Transverse colon (tissue), 4 donors: ENCODE measurements at places on chromosomes 3 and 15. TPM values are rescaled to one million over a fixed set of nuclear protein-coding genes. Genes with fewer than 3 reads are reported as not detected.

The HACD2 gene
- total RNA-seq = 11.9 TPM

The AADAC gene
- total RNA-seq = not detected

The NR1I2 gene
- 78.0 TPM for total RNA-seq

The SGO1 gene
- total RNA-seq = 0.96 TPM

The SOX2 gene
- 0.82 TPM for total RNA-seq

GRCh38 chr3:24591191-24591590 lies 96.5 kb upstream of the THRB start:
- H3K36me3 ChIP-seq = no peaks in the 10 kb centered on the region
- H3K4me3 ChIP-seq = no peak overlapping the region
- no peak overlapping the region for H3K27ac ChIP-seq
- no peaks in the 10 kb centered on the region for H3K27me3 ChIP-seq
- no peak for DNase-seq
- H3K4me1 ChIP-seq = peaks cover 12% of the 10 kb centered on the region

DNA sequence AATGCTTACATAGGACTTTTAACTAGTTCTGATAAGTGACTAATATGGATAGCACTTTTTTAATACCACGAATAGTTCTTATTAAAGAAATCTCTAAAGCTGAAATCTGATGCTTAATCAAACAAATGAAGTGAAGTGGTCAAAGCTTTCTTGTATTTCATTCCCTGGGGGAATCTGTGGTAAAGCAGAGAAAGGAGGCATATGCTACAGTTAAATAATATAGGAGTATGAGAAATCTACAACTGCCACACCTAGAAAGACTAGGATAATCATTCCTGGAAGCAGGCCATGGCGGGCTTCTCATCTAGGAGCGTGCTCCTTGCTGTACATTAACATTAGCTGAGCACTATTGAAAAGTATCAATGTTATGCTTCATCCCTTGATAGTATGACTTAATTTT lies 835.7 kb downstream of the OTOL1 start:
- H3K27me3 ChIP-seq = no peaks in the 10 kb centered on the region
- H3K27ac ChIP-seq = no peak overlapping the region
- no peak overlapping the region for H3K4me3 ChIP-seq
- H3K36me3 ChIP-seq = no peaks in the 10 kb centered on the region
- no peak for DNase-seq
- H3K4me1 ChIP-seq = no peaks in the 10 kb centered on the region

DNA sequence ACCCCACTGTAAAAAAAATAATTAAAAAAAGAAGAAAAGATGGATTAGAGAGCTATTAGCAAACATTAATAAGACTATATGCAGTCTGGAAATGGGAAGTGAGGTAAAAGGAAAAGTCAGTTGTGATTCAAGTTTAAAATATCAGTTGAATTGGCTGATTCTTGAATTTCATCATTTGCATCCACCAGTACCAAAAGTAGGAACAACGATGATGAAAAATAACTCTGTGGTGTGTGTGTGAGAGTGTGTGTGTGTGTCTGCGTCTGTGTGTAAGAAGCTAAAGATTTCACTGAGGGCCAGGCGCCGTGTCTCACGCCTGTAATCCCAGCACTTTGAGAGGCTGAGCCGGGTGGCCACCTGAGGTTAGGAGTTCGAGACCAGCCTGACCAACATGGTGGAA lies 56.0 kb upstream of the SLC4A7 start:
- no peaks in the 10 kb centered on the region for H3K36me3 ChIP-seq
- H3K27me3 ChIP-seq = no peaks in the 10 kb centered on the region
- DNase-seq = no peak
